ENCODE measurements at places on chromosomes 13 and 19.

DNA sequence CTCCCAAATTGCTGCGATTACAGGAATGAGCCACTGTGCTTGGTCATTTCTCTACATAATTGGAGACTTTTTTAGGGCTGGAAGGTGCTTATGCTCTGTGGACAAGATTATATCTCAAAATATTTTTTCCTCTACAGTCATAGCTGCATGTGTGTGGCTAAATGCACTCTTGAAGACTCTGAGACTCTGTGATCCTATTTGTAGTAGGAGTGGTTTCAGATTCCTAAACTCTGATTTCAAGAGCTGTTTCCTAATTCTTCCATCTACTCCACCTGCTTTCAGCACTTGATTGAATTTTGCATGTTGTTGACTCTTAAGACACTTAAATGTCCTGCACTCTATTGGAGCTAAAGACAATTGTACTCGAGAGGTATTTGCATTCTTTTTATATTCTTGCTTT, 78.0 kb downstream of the KLF5 start:
- no peaks in the 10 kb centered on the region for H3K4me1 ChIP-seq
- H3K27ac ChIP-seq: peak overlapping the region; percentile 1
- DNase-seq: peak; percentile 33
- H3K36me3 ChIP-seq: no peaks in the 10 kb centered on the region
- no peak overlapping the region for H3K4me3 ChIP-seq
- H3K27me3 ChIP-seq: no peaks in the 10 kb centered on the region

GRCh38 chr13:91112201-91112923, 235.1 kb upstream of the MIR17HG start:
- no peak overlapping the region for H3K4me3 ChIP-seq
- no peaks in the 10 kb centered on the region for H3K4me1 ChIP-seq
- DNase-seq: no peak
- no peaks in the 10 kb centered on the region for H3K27me3 ChIP-seq
- H3K36me3 ChIP-seq: no peaks in the 10 kb centered on the region
- no peak overlapping the region for H3K27ac ChIP-seq

- peaks cover 13% of the 10 kb centered on the region for H3K4me1 ChIP-seq
- peaks cover 38% of the 10 kb centered on the region for H3K27me3 ChIP-seq
- peak within 1 kb of the TSS; percentile 6 for H3K4me3 ChIP-seq
- peak within 1 kb of the TSS; percentile 58 for H3K27ac ChIP-seq
- peaks cover 5% of the 10 kb centered on the region for H3K36me3 ChIP-seq
These were observed at the start of gene TBXA2R for GRCh38 chr19:3606690-3607289. TBXA2R (minus strand) TSS chr19:3606875; CDS start chr19:3600634, 6,241 bp downstream.

- no peaks in the 10 kb centered on the region for H3K4me1 ChIP-seq
- H3K27me3 ChIP-seq: no peaks in the 10 kb centered on the region
- no peak overlapping the region for H3K27ac ChIP-seq
These were observed 1.8 kb upstream of the MBNL2 start for GRCh38 chr13:97220151-97220900.

DNA sequence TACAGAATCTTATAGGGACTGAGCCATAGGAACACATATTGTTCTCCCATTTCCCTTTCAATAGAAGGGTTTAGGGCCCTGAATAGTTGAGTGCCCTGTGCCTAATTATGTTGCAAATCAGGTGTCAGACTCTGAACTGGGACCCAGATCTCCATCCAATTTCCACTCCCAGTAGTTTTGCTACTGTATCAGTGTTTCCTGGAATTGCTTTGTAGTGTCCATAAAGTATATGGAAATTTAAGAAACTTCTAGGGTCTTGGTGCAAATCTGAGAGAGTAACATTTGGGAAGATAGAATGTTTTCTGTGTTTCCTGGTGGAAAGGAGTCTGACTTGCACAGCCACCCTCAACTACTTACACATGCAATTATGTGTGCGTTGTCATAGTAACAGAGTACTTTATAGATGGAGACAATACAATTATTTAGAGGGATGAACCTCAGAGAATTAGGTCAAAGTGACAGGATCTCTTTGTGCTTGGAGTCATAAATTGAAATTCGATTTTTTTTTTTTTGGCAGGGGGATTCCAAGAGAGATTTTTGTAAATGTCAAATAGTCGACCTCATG, 646 bp upstream of the SLC10A2 start:
- H3K27ac ChIP-seq: no peak overlapping the region
- no peaks in the 10 kb centered on the region for H3K27me3 ChIP-seq
- peaks cover 3% of the 10 kb centered on the region for H3K4me1 ChIP-seq
- no peaks in the 10 kb centered on the region for H3K36me3 ChIP-seq

DNA sequence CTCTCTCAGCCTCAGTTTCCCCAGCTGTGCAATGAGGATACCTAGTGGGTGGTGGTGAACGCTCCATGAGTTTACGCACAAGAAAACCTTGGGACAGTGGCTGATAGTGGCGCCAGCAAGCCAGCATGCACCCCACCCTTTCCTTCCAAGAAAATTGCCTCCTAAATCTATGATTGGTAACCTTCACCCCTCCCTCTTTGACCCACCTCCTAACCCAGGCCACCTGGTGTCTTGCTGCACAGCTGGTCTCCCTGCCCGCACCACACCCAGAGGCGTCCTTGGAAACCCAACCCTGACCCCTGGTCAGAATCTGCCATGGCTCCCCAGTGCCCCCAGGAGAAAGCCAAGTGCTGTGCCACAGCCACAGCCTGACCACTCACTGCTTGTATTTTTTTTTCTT, 22.8 kb upstream of the BCL3 start:
- peak; percentile 71 for DNase-seq
- peak overlapping the region; percentile 92 for H3K27ac ChIP-seq
- no peaks in the 10 kb centered on the region for H3K36me3 ChIP-seq
- H3K4me1 ChIP-seq: peaks cover 44% of the 10 kb centered on the region

Data from small intestine (tissue), 16 donors.